ENCODE measurements at places on chromosomes 1 and 21.

DNA sequence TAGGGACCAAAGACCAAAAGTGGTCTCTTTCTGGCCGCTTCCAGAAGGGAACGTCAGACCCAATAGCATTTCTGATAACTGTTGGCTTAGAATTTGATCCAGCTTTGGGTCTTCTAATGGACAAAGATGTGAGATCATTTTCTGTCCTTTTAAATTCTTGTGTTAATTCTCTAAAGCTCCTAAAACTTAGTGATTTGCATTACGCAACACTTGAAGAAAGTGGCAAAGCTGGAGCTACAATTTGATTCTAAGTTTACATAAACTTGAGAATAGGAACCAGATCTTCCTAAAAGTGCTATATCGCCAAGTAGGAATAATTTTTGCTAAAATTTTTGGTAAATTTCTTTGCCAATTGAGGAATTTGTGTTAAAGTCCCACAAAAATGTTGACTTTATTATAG lies 21.6 kb upstream of the PLA2G4A start:
- DNase-seq, result no peak

GRCh38 chr1:185917646-185918045 lies 183.5 kb downstream of the HMCN1 start:
- no peak for DNase-seq

GRCh38 chr1:192951691-192952460 lies 107.3 kb downstream of the UCHL5 start:
- DNase-seq, result peak; percentile 35

DNA sequence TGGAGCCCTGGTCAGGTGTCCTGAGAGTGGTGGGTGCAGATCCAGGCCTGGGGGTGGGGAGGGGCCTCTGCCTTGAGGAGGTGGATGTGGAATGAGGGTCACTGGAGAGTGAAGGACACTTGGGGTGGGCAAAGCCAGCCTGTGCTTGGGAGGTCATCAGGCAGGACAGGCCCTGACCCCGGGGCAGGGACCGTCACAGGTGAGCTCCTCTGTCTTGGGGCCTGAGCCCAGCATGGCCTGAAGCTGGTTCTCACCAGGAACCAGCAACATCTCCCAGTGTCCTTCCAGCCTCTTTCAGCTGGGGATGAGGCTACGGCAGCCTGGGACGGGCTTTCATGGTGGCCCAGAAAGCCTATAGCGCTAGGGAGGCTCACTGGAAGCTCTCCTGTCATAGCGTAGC lies 831 bp upstream of the KRTAP10-2 start:
- no peak for DNase-seq

- DNase-seq, result no peak
Observed at GRCh38 chr1:111127923-111128643, 11.8 kb downstream of the DRAM2 start.

DNA sequence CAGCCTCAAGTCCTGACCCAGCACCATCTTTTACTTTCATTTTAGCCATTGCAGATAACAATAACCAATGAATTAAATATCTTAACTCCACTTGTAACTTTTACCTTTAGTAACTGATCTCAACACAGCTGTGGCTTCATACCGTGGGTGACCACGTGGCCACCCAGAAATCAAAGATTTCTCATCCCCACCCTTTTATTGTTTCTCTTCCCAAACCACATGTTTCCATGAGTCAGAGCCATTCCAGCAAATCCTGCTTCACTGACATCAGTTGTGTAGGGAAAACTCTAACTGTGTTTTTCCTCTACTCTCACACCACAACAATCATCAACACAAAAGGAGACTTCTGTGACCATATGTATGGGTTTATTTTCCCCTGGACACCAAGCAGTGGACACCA lies 25.1 kb upstream of the BRDT start:
- DNase-seq, result no peak

DNA sequence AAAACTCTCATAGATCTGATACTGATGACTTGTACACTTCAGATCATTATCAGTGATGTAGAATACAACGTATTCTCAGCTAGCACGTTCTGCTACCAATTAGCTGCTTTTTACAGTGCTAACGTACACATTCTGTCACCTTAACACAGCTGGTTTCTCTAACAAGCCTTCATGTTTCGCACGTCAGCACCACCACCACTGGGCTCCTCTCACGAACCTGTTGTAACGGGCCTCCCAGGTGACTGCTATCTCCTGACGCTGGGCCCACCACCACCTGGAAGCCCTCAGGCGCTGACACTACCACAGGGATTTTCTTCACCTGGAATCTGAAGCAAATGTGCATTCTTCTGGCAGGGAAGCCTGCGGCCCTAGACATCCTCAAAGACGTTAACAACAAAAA lies 19.8 kb downstream of the TOMM20 start:
- no peak for DNase-seq

DNA sequence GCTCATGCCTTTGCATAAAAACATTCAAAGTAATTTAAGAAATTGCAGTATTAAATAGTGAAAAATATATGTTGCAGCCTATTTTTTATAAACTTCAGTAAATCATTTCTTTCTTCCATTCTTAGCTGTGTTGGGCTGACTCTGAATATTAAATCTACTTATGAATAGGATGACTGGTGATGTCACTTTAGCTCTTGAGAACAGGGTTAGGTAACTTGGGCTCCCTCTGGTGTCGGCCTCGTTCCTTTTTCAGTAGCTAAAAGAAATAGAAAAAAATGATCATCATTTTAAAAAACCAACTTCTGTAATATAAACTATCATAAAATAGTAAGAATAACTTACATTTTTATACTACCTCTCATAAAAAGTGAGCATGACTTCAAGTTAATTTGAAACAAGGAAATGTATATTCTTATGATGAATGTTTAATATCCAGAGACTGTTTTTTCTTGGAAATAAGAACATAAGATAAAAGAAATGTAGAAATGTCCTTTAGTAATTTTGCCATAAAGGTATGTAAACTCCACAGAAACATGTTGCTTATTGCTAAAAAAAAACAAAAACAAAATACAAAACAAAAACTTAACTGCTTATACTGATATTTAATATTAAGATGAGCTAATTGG lies 26.8 kb upstream of the NCAM2 start:
- DNase-seq, result no peak

DNA sequence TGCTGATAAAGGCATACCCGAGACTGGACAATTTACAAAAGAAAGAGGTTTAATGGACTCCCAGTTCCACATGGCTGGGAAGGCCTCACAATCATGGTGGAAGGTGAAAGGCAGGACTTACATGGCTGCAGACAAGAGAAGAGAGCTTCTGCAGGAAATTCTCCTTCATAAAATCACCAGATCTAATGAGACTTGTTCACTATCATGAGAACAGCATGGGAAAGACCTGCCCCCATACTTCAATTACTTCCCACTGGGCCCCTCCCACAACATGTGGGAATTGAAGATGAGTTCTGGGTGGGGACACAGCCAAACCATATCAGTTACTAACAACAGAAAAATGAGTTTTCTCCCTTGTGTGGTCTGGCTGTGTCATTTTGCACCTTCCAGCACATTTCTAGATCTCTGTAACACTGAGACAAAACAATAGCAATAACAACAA lies 741.4 kb downstream of the KCNT2 start:
- DNase-seq, result no peak

- DNase-seq, result no peak
Observed at GRCh38 chr21:34576041-34576511, 38.8 kb downstream of the RCAN1 start.

DNA sequence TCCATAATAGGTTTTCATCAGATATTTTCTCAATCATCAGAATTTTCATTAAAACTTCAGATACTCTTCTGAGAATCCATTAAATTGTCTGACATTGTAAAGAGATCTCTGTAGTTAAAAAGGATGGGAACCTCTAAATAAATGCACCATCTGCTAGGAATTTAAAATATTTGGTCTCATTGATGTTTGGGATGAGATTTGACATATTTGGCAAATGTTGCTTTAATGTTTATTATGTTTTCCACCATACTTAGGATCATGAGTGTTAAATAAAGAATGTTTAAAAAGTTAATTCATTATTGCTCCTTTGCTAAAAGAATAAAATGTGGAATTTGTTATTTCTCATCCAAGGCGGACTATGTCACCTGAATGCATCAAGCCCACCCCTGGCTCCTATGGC lies 85.5 kb upstream of the VANGL1 start:
- no peak for DNase-seq

DNA sequence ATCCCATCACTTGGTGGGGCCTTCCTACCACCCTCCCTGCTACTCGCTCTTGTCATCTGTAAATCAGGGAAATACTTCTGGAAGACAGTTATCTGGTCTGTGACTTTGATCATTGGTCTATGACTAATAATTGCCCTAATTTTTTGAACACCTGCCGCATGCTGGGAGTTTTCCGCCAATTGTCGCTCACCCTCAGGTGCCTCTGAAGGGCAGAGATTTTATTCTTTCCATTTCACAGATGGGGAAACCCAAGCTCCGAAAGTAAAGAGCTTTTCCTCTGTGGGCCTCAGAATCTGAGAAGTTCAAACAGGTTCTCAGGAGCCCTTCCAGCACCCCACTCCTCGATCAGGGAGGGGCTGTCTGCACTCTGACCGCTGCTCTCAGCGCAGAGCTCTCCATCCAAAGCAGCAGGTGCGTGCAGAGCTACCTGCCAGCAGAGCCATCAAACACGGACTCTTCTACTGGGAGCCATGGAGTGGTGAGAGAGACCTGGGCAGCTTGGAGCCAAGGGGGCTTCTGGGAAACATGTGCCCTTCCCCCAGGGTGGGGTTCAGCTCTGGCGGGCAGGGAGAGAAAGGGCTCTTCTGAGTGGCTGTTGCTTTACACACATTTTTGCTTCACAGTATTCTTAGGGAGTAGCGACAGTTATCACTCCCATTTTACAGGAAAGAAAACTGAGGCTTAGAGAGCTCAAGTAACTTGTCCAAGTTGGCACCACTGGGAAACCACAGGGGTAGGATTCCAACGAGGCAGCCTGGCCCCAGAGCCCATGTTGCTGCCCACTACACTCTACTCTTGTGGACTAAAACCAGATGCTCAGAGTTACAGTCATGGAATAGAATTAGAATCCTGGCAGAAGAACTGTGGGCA lies 5.8 kb upstream of the RUNX3 start:
- DNase-seq, result peak; percentile 73

GRCh38 chr1:28740118-28740517 lies 3.4 kb downstream of the YTHDF2 start:
- DNase-seq, result no peak

DNA sequence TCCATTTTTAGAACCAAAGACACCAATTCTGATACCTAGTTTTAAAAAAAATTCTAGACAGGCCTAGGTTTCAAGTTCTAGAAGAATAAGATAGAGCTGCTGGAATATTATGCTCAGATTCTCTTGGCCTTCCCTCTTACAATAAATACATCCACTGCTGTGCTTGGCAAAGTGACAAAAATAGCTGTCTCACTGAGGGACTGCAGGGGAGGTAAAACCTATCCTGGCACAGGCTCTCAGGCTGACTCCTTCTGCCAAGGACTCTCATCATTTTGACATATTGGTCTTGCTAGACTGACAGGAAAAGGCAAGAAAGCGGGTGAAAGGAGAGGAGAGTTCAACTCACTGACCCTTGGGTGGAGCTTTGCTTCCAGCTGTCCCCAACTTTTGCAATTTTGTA lies 197.0 kb upstream of the LHX8 start:
- DNase-seq, result no peak

- no peak for DNase-seq
Observed at GRCh38 chr1:207308451-207309190, 12.9 kb upstream of the CD55 start.

- DNase-seq, result no peak
Observed at GRCh38 chr1:204045430-204045829, 27.5 kb upstream of the SOX13 start.

- DNase-seq, result no peak
Observed at GRCh38 chr1:241702442-241703373, 50.6 kb downstream of the WDR64 start.

DNA sequence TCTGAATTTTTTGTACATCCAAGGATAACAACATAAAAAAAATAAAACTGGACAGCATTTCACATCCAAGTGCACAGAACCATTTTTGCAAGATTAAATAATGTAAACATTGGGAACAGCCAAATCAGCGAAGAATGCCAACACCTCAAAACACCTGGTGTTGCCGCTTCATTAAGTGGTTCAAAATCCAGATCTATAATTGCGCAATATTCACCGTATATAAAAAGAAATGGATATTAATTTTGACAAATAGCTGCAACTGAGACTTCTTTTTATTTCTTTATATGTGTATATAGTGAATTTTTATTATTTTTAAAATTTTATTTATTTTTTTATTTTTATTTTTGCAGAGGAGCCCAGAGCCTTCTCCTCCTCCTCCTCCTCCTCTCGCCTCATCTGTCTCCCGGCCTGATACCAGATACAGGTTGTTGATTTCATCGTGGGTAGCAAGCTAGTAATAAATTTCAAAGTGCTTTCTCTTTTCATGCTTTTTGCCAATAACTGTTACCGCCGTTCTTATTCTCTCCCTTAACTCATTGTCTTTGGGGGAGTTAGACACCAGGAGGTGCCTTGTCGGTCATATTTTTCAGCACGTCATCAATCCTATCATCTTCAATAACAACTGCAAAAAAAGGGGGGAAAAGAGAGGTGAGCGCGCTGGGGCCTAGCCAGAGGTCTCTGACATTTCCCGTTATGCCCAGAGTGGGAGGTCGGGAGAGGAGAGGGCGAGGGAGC lies 2.7 kb downstream of the CAMK2N1 start:
- DNase-seq, result no peak

DNA sequence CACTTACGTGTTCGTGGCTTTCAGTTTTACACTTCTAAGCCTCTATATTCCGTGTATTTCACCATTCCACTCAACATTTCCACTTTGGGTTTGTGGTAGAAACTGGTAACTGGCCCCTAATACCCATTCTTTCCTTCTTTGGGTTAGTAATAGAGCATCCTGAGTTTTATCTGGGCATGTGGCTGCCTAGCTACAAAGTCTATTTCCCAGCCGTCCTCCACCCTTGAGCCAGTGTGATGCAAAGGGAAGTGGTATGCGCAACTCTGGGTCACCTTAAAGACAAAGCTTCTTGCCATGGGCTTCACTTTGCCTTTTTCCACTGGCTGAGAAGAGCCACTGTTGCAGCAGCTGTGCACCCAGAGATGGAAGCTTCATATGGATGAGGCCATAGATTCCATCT lies 73.9 kb downstream of the LAMC2 start:
- no peak for DNase-seq

DNA sequence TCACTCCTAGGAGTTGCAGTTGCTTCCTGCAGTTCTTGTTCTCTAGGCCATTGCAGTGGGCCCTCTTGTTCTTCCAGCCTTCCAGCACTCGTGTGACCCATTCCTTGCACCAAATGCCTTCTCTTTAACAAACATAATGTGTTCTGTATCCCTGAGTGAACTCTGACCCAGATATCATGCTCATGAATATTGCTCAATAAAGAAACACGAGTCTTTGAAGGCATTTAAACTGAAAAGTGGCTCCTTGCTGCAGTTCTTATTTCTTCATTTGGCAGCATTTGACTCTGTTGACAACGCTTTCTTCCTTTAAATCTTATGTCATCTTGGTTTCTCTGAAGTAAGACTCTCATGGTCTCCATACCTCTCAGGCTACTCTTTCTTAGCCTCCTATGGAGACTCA lies 100.7 kb upstream of the PDE4B start:
- no peak for DNase-seq

GRCh38 chr1:148166558-148167492 lies 14.7 kb upstream of the NBPF11 start:
- DNase-seq, result no peak
